Caki2 (cell line): ENCODE measurements at places on chromosomes 7 and 10. TPM values are rescaled to one million over a fixed set of nuclear protein-coding genes. Genes with fewer than 3 reads are reported as not detected.

- no peak for DNase-seq
Observed at GRCh38 chr7:29349362-29349761, 154.8 kb downstream of the CHN2 start.

DNA sequence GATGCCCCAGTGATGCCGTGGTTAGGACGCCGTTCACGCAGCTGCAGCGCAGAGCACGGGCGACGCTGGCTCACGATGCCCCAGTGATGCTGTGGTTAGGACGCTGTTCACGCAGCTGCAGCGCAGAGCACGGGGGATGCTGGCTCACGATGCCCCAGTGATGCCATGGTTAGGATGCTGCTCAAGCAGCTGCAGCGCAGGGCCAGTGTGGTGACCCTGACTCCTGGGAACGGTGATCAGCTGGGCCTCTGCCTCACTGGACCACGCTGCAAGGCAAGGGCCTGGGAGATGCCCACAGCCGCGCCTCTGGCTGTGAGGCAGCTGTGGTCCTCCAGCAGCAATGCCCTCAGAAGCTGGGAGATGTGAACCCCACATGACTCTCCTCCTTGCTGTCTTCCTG, 280.6 kb downstream of the DNAJB6 start:
- DNase-seq = no peak

The ENO4 gene
- 0.07 TPM in 1 of 2 replicates, not detected in the other for total RNA-seq

- DNase-seq = no peak
Observed at GRCh38 chr7:80589631-80590030, 48.8 kb upstream of the CD36 start.

- no peak for DNase-seq
Observed at GRCh38 chr10:43190775-43191174, 52.5 kb downstream of the CSGALNACT2 start.

DNA sequence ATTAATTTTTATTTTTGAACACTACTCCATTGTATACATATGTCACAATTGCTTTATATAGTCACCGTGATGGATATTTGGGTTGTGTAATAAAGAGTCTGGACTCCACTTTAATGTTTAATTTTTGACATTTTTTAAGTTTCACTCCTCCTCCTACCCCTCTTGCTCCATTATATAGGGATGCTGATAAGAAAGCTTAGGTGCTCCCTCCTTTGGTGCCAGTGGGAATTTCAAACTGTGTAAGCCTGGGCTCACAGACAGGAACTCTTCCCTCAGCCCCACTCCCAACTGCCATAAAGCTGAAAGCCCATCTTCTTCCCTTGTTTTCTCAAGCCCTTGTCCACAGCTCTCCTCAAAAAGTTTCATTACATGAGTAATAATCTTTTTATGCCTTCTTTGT, 47.6 kb downstream of the TWIST1 start:
- no peak for DNase-seq

GRCh38 chr10:98539578-98539977, 92.8 kb upstream of the HPS1 start:
- DNase-seq = no peak

DNA sequence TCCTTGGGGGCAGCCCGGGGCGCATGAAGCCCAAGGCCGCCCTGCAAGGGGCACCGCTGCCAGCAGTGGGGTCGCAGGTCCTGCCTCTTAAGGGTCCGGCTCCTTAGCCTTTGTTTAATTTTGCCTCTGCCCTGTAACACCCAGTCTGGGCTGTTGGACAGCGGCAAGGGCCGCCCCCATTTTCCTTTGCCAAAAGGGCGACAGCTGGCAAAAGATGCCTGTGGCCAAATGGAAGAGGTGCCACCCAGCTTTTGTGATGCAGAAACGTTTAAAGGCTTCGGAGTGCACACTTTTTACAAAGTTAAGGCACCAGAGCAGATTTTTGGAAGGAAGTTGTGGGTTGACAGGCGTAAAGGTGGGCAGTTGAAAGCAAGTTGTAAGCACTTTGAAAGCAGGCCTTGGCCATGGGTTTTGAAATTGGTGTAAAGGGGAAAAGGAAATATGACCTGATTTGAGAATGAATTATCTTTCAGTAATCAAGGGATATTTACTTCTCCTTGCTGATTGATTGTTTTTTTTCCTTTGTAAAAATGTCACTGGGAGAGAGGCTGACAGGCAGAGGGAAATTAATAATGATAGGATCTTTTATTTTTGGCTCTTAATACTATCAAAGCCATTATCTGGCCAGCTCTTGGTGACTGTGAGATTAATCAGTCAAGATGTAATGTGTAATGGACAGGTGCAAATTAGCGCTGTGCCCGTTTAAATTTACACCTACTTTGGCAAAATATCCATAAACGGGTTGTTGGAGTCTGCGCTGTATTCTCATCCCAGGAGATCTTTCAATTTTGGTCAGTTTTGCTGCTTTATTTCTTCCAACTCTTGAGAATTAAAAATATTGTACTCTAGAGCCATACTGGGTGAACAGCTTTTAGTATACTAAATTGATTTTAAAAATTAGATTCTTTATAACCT, 1.2 kb downstream of the CASD1 start:
- DNase-seq = no peak

- no peak for DNase-seq
Observed at GRCh38 chr10:851901-852300, 79.6 kb downstream of the LARP4B start.

- no peak for DNase-seq
Observed at GRCh38 chr10:3647074-3647473, 137.9 kb downstream of the KLF6 start.

GRCh38 chr7:2945171-2945570, 98.5 kb downstream of the CARD11 start:
- no peak for DNase-seq

The TAS2R38 gene
- not detected in 2 replicates for total RNA-seq

The PRR15 gene
- total RNA-seq = 4.2 and 12.7 TPM in 2 replicates

The CYP3A5 gene
- 0.49 and 6.0 TPM in 2 replicates for total RNA-seq

GRCh38 chr10:11522821-11523245, 88.6 kb downstream of the USP6NL start:
- DNase-seq = no peak

- DNase-seq = no peak
Observed at GRCh38 chr7:140586516-140586915, 54.1 kb downstream of the DENND2A start.

The ARHGAP21 gene
- total RNA-seq = 18.7 and 29.5 TPM in 2 replicates

GRCh38 chr10:48839809-48840679, 99.6 kb downstream of the LRRC18 start:
- DNase-seq = no peak

DNA sequence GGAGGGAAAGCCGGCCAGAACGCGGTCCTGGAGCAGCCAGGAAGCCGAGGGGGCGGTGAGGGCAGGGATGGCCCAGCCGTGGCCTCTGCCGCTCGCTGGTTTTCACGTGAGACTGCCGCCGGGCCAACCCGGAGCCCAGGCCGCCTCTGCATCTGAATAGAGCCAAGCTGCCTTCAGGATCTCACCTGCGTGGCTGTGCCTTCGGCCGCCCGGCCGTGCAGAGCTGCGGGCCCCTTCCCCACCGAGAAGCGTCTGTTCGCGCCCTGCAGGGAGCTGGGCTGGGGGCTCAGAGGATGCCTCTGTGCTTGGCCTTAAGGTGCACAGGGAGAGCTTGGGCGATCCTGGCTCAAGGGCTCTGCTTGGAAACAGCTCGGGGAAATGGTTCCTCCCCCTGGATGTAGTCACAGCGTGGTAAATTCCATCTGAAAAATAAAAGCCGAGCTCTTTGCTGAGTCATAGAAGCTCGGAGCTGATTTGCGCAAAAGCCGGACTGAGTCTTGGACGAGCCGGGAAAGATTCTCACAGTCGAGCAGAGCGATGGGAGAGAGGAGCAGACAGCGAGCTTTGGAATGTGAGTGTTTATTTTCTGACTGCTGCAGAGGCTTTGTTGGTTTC, at the start of gene JAKMIP3:
TSS of gene JAKMIP3 (plus strand) at position 456 of the 615 bp plus-strand sequence. CDS start 38,863 bp downstream, outside the sequence.
- DNase-seq = peak; percentile 89

DNA sequence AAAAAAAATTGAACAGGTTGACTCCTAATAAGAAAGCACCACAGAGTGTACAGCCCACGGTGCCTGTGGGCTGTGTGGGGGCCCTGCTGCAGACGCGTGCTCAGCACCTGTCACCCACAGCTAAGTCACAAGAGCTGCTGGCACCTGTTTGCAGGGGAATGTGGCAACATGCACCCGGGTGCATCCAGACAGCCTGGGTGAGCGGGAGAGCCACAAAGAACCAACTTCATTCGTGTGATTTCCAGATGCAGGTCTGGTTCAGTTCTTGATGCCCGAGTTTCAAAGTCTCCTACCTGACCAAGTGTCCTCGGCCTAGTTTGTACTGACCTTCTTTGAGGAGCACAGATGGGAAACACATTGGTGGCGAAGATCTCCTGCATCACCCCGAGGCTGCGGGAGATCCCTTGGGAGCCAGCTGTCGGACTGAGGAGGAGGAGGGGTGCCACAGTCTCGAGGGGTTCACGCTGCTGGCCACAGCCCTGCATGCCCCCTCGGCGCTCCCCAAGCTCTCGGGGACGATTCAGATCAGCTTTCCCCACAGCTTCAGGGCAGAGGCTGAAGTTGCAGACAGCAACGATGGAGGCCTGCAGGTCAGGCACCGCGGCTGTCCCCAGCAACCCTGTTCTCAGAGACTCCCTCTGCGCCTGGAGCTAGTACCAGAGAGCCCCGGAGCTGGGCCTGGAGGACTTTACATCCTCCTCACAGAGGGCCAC, 35.3 kb downstream of the AMZ1 start:
- DNase-seq = no peak

GRCh38 chr10:74587109-74587854, 239.1 kb upstream of the KAT6B start:
- DNase-seq = no peak

DNA sequence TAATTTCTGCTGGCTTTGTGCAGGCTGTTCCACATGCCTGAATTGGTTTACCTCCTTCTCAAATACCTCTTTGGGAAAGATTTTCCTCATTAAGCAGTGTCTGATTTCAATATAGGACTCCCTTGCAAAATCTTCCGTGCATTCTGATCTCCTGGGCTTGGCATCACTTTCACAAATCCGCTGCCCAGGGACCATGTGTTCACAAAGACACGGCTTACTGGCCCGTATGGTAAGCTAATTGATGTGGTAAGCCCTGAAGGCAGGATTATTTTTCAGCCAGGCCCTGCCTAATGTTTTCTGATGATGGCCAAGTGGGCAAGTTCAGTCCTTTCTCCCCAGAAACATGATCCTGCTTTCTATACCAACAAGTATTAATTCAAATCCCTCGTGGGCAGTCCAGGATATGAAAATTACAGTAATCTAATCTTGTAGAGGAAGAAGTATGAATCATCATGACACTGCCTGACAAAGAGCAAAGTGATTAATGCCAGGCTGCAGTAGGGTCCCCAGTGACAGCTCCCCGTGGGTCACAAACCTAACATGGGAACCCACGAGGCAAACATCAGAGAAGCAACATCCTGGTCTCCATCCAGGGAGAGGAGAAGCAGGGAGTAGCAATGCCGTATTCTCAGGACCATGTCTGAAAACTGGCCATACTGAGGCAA, 11.6 kb upstream of the SVIL start:
- peak; percentile 53 for DNase-seq

GRCh38 chr7:97118306-97118917, 914 bp downstream of the SDHAF3 start:
- no peak for DNase-seq
